Activated CD4-positive, alpha-beta T cell treated with anti-CD3 and anti-CD28 coated beads, Interleukin-2, amount 50 U/mL, for 1 hour (primary cell): ENCODE measurements at places on chromosomes 12 and 14.

DNA sequence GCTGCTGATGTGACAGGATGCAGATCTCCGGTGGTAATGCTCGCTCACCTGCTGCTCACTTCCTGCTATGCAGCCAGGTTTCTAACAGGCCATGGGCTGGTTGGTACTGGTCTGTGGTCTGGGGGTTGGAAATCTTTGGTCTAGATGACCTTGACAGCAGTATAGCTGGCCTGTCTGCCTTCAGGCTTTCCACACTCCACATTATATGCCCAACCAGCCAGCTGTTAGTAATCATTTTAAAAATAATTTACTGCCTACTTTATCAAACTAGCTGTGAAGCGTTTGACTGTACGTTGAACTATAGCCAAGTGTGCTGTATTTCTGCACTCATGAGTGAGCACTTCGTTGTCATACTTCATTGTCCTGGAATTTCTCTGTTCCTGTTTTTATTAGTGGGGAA lies 424.0 kb upstream of the GARIN6 start:
- DNase-seq = no peak

- DNase-seq = no peak
Measured at GRCh38 chr12:14959463-14959862, 1.9 kb downstream of the ARHGDIB start.

DNA sequence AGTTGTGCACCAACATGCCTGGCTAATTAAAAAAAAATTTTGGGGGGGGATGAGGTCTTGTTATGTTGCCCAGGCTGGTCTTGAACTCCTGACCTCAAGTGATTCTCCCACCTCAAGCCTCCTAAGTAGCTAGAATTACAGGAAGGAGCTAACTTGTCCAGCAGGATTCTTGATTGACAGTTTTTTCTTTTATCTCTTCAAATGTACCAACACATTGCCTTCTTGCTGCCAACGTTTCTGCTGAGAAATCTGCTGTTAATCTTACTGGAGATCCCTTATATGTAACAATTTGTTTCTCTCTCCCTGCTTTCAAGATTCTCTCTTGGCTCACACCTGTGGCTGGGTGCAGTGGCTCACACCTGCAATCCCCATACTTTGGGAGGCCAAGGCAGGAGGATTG lies 22.4 kb upstream of the MARK3 start:
- DNase-seq = no peak

DNA sequence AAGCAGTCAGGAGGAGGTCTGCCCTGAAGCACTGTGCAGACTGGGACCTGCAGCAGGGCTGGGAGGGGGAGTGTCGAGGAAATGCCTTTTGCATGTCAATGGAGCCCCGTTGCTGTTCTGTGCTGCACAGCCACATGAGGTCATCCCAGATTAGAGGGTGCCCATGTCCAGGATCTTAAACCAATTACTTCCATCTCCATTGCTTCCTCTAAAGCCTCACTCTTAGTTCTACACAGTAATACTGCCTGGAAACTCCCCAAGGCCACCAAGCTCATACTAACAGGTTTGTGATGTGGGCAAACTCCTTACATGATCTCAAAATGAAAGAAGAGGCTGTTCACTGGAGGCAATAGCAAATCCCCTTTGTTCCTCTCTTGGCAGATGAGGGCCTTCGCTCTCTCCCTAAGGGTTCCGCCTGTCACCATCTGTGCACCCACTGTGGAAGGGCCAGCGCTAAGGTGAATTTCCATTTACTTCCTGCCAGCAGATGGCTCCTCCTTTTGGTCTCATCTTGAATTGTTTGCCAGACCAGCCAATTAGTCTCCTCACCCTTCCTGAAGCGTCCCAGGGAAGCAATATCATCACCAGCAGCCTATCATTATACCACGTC lies 35.4 kb upstream of the LTA4H start:
- DNase-seq = no peak

DNA sequence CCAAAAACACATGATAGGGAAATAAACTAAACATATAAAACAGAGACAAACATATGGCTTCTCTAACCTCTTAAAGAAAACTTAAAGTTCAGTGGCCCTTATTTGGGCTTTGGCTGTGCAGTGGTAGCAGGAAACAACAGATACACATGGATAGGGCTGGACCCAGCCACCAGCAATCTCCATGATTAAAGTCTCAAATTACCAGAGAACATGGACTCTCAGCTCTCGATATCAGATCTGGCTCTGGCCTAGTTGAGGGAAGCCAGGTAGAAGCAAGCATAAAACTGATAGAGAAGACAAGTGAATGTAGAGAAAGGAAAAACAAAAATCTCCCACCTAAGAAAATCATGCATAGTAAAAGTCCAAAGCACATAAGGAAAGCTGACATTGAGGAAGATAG lies 164.8 kb downstream of the ITPR2 start:
- DNase-seq = no peak

- no peak for DNase-seq
Measured at GRCh38 chr14:97705976-97706375, 908.8 kb downstream of the VRK1 start.

GRCh38 chr14:65548878-65549277 lies 136.3 kb downstream of the FUT8 start:
- DNase-seq = no peak

GRCh38 chr14:33964599-33965317 lies 13.9 kb upstream of the EGLN3 start:
- DNase-seq = no peak

- no peak for DNase-seq
Measured at GRCh38 chr14:104346608-104347007, 208.2 kb downstream of the KIF26A start.

- DNase-seq = no peak
Measured at GRCh38 chr14:68547305-68548193, 245.3 kb downstream of the ZFP36L1 start.

DNA sequence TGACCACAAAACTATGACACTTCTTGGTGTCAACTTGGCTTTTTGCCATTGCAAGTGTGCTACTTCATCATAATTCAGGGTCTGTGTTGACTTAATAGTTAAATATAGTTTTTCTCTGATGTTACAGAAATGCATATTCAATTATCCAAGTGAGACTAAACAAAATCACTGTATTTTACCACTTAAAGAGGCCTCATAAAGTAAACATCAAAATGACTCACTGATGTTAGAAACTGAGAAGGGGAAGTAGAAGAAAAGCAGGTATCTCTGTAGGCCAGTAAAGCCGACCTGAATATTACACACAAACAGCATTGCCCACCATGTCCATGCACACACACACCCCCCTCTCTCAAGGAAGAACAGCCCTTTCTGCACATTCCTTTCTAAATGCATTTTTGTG lies 55.4 kb downstream of the RPAP3 start:
- DNase-seq = no peak

- no peak for DNase-seq
Measured at GRCh38 chr14:70013271-70013873, 134.2 kb downstream of the SMOC1 start.

DNA sequence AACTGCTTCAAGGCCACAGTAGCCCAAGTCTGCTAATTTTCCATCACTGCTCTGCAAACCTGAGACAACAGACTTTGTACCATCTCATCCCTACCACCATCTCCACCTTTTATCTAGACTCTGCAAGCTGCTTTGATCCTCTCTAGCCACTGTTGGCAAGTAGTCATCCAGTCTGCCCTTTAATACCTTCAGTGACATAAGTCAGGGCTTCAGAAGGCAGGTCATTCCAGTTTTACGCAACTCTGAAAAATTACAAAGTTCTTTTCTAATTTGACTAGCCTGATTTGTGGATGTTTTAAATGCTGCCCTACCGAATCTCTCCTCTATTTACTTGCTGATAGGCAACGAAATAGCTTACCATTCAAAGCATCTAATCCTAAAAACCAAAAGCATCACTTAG lies 2.8 kb downstream of the FERMT2 start:
- DNase-seq = no peak

- DNase-seq = peak; percentile 83
Measured at GRCh38 chr14:89701211-89702043, 253.1 kb downstream of the EFCAB11 start.

DNA sequence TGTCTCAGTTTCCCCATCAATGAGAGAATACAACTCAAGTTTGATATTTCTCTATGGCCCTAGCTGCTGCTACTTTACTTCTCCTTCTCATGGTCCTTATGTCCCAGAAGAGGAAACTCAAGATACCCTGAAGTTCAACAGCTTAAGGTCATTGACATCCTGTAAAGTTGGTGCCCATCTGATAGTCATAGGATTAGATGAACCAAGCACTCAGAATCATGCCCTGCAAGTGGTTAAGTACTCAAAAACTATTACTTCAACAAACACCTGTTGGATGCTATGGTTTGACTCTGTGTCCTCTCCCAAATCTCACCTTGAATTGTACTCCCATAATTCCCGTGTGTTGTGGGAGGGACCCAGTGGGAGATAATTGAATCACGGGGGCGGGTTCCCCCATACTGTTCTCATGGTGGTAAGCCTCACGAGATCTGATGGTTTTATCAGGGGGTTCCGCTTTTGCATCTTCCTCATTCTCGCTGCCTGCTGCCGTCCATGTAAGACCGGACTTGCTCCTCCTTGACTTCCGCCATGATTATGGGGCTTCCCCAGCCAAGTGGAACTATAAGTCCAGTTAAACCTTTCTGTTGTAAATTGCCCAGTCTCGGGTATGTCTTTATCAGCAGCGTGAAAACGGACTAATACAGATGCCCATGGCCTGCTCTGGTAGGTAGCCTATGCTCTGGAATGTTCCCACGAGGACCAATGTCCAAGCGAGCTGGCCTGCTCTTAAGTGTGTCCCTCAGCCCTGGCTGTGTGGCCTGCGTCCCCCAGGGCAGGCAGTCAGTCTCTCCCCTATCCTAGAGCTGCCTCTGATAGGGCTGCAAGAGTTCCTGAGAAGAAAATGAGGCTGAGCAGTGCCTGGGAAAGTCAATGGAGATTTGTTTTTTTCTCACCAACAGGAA lies 18.1 kb downstream of the CAMKK2 start:
- DNase-seq = no peak

GRCh38 chr14:36900846-36901245 lies 239.2 kb downstream of the PAX9 start:
- DNase-seq = no peak

DNA sequence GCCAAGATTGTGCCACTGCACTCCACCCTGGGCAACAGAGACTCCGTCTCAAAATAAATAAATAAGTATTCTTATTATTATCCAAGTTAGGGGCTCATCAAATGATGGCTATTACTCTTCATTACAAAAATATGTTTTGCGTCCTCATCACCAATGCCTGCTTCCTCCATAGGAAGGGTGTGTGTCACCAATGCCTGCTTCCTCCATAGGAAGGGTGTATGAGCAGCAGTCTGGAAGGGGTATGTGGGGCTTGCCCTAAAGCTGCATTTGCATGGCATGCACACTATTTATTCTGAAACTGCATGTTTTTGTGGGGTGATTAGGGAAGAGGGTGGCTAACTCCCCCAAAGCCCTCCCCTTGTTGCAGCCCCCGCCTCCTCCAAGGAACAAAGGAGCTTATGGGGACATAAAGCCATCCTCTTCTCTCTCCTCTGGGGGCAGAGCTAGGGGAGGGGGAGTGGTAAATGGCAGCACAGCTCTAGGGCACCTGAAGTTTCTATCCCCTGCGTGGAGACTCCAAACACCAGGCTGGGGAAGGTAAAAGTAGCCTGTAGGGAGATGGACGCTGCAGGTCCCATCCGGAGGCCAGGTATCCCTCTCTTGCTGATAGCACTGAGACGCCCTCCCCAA lies 1.3 kb downstream of the CAMKK2 start:
- no peak for DNase-seq

GRCh38 chr12:128790221-128790620 lies 33.5 kb downstream of the SLC15A4 start:
- DNase-seq = no peak

GRCh38 chr14:23379366-23380196 lies 2.7 kb downstream of the CMTM5 start:
- peak; percentile 70 for DNase-seq

DNA sequence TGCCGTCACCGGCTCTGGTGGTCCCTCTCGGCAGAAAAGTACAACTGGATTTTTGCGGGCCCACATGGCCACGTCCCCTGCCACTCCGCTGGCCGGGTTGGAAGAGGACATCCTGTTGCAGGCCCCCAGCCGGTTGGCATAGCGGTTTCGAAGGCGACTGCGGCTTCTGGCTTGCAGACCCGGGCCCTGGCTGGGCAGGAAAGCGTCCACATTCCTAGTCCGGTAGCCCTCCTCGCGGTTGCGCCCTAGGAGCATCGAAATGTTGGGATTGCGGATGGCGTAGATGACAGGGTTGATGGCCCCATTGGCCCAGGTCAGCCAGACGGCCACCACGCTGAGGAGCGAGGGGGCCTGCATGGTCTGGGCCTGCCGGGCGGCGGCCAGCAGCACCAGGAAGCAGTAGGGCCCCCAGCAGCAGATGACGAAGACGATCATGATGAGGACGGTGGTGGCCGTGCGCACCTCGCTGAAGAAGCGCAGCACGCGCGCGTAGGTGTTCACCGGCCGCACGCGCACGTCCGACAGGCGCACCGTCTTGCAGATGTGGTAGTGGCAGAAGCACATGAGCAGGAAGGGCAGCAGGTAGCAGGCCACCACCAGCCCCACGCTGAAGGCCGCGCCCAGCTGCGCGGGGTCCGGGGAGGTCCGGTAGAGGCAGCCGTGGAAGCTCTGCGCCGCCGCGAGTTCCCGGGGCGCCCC lies 1.2 kb downstream of the GPR135 start:
- no peak for DNase-seq

DNA sequence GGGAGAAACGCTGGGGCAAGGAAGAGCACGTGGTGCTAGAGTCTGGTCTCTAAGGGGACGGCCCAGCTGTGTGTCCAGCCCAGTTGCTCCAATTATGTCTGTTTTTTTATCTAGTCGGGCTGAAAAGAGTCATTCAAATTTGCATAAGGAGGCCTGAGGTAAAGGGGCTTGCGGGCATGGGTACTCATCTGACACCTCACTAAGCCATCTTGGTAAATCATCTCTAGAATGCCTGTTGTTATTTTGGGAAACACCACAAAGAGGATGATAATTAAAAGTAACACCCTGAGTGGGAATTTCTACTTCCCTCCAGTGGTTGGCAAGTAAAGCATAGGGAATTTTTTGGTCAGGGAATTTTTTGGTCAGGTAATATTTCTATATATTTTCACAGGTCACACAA lies 196.1 kb upstream of the ALG10B start:
- DNase-seq = no peak

DNA sequence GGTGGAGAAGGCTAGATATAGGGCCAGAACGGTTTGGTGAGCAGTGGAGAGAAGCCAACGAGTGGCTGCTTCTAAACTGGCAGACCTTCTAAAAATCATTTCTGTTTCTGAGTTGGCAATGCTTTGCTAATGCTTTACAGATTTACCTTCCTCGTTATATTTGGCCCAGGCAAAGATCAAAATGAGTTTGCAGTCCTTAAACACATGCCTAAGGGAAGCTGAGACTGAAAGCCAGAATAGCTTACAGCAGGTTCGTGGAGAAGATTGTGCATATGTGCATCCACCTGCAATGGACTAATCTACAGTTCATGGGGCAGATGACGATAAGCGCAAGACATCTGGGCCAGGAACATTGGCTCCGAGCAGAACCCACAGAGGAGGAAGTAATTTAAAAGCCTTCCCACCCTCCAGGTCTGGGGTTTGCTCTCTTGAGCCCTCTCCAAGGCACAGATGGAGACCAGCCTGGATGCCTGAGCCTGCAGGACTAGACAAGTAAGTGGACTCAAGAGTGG lies 99.4 kb downstream of the NINJ2 start:
- no peak for DNase-seq

GRCh38 chr12:4449851-4450221 lies 4.2 kb upstream of the FGF6 start:
- DNase-seq = no peak

- no peak for DNase-seq
Measured at GRCh38 chr12:14387219-14387871, 21.9 kb downstream of the ATF7IP start.

- no peak for DNase-seq
Measured at GRCh38 chr14:66330916-66331315, 155.3 kb upstream of the CCDC196 start.
